ENCODE measurements at places on chromosomes 7 and 10. TPM values are rescaled to one million over a fixed set of nuclear protein-coding genes. Genes with fewer than 3 reads are reported as not detected.

GRCh38 chr10:113520690-113521474 is 32.0 kb upstream of the HABP2 start:
- peak; percentile 25 for DNase-seq

GRCh38 chr7:5217851-5218331 is 27.9 kb downstream of the WIPI2 start:
- DNase-seq = no peak

The TSPAN15 gene
- total RNA-seq = 2.6 TPM

The VSTM4 gene
- total RNA-seq = not detected

The DGKB gene
- not detected for total RNA-seq
